Keratinocyte (primary cell): ENCODE measurements at places on chromosomes 1 and 21. TPM values are rescaled to one million over a fixed set of nuclear protein-coding genes. Genes with fewer than 3 reads are reported as not detected.

DNA sequence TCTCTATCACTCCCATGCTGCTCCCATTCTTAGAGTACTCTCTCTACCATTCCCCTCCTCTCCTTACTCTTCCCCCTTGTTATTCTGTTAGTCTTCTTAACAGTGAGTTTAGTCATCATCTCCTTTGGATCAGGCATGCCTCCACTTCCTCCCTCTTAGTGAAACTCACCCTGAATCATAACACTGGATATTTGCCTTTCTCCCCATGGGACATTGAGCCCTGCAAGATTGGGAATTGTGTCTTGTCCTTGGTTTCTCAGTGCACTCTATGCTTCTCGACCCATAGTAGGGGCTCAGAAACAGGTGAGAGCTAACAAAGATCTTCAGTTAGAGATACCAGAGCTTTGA is 68.3 kb upstream of the GCLM start:
- no peak overlapping the region for H3K4me3 ChIP-seq
- H3K4me1 ChIP-seq, result peaks cover 51% of the 10 kb centered on the region
- no peaks in the 10 kb centered on the region for H3K36me3 ChIP-seq
- H3K27ac ChIP-seq, result peak overlapping the region; percentile 17
- no peaks in the 10 kb centered on the region for H3K27me3 ChIP-seq

DNA sequence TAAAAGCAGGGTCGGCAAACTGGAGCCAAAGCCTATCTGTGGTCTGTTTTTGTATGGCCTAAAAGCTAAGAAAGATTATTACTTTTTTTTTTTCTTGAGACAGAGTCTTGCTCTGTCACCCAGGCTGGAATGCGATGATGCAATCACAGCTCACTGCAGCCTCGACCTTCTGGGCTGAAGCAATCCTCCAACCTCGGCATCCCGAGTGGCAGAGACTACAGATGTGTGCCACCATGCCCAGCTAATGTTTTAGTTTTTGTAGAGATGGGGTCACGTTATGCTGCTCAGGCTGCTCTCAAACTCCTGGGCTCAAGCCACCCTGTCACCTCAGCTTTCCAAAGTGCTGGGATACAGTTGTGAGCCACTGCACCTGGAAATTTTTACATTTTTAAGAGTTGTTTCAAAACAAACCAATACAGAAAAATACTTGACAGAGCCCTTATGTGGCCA is 6.5 kb upstream of the GLRX2 start:
- no peaks in the 10 kb centered on the region for H3K27me3 ChIP-seq
- no peak for DNase-seq
- no peak overlapping the region for H3K4me3 ChIP-seq
- H3K4me1 ChIP-seq, result peaks cover 17% of the 10 kb centered on the region
- H3K36me3 ChIP-seq, result no peaks in the 10 kb centered on the region

GRCh38 chr1:41545996-41546832 is 61.7 kb upstream of the EDN2 start:
- no peaks in the 10 kb centered on the region for H3K36me3 ChIP-seq
- no peak for DNase-seq
- H3K27me3 ChIP-seq, result no peaks in the 10 kb centered on the region

- no peak for DNase-seq
- no peak overlapping the region for H3K4me3 ChIP-seq
- no peaks in the 10 kb centered on the region for H3K27me3 ChIP-seq
- no peaks in the 10 kb centered on the region for H3K4me1 ChIP-seq
These were observed 215.5 kb downstream of the GRIK3 start for GRCh38 chr1:36818771-36819170.

Gene C1orf141
- polyA plus RNA-seq, result not detected in 3 replicates

DNA sequence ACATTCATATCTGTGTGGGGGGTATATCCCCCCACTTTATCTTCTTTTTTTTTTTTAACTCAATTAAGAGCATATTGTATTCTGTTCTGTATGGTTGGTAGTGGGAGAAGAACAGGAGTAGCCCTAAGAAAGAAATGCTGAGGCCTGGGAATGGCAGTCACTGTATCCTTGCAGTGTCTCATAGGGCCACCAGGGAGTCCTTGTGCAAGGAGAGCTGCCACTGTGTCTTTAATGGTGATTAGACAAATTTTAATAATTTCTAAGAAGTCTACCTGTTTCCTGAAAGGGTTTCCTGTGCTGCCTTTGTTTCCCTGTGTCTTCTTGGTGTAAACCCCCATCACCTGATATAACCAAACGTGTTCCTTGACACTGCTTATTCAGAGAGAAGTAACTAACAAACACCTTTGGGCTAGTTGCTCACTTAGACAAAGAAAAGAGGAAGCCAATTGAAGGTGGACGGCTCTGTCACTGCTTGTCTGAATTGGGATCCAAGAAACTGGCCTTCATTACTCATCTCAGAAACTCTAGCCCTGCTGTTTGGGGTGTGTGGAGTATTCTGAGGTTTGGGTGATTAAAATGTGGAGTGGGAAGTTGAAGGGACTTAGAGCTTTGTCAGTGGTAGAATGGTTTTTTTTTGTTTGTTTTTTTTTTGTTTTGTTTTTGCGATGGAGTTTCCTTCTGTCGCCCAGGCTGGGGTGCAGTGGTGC is 15.2 kb downstream of the GIPC2 start:
- H3K27ac ChIP-seq, result peak overlapping the region; percentile 56
- H3K4me1 ChIP-seq, result peaks cover 17% of the 10 kb centered on the region
- H3K36me3 ChIP-seq, result no peaks in the 10 kb centered on the region
- peak overlapping the region; percentile 22 for H3K4me3 ChIP-seq
- H3K27me3 ChIP-seq, result no peaks in the 10 kb centered on the region

Gene BTF3L4
- polyA plus RNA-seq, result 31.8 to 55.4 TPM (median 35.8 TPM) in 3 replicates

GRCh38 chr1:16210581-16210980 is 1.9 kb downstream of the ARHGEF19 start:
- no peak overlapping the region for H3K4me3 ChIP-seq
- H3K4me1 ChIP-seq, result peaks cover 36% of the 10 kb centered on the region
- DNase-seq, result no peak
- no peaks in the 10 kb centered on the region for H3K27me3 ChIP-seq
- H3K27ac ChIP-seq, result no peak overlapping the region

Gene C8A
- polyA plus RNA-seq, result not detected in 3 replicates

Gene INKA2
- polyA plus RNA-seq, result 1.8 to 2.8 TPM (median 2.7 TPM) in 3 replicates

Gene TMEM52
- polyA plus RNA-seq, result 0.10 to 0.35 TPM (median 0.10 TPM) in 3 replicates

Gene S100A2
- 10,013 to 12,757 TPM (median 12,412 TPM) in 3 replicates for polyA plus RNA-seq

GRCh38 chr1:50271968-50272578 is 151.2 kb downstream of the DMRTA2 start:
- H3K36me3 ChIP-seq, result no peaks in the 10 kb centered on the region
- no peak overlapping the region for H3K27ac ChIP-seq
- H3K4me1 ChIP-seq, result no peaks in the 10 kb centered on the region
- no peak for DNase-seq
- no peaks in the 10 kb centered on the region for H3K27me3 ChIP-seq

DNA sequence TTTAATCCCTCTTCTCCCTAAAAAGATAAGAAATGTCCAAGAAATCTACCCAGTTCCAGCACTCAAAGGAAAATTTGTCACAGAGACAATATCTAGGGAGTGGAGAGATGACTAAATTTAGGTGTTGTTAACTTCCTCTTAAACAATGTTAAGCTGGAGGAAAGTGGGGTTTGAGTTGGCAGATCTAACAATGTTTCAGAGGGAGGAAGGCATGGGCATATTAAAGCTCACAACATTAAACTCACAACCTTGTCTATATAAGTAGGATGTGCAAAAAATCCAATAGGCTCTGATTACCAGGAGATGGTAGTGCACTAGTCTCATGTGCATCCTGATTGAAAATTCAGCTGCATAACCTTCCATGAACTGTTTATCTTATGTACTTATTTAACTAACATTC is 190.1 kb downstream of the BARHL2 start:
- no peaks in the 10 kb centered on the region for H3K4me1 ChIP-seq
- H3K27me3 ChIP-seq, result no peaks in the 10 kb centered on the region
- H3K27ac ChIP-seq, result no peak overlapping the region
- no peak overlapping the region for H3K4me3 ChIP-seq
- no peak for DNase-seq
- no peaks in the 10 kb centered on the region for H3K36me3 ChIP-seq

Gene RSPH1
- 0.50 to 0.84 TPM (median 0.50 TPM) in 3 replicates for polyA plus RNA-seq
